ENCODE measurements at places on chromosomes 2 and 18.

GRCh38 chr2:147542351-147542750, 302.5 kb upstream of the ACVR2A start:
- DNase-seq: no peak

DNA sequence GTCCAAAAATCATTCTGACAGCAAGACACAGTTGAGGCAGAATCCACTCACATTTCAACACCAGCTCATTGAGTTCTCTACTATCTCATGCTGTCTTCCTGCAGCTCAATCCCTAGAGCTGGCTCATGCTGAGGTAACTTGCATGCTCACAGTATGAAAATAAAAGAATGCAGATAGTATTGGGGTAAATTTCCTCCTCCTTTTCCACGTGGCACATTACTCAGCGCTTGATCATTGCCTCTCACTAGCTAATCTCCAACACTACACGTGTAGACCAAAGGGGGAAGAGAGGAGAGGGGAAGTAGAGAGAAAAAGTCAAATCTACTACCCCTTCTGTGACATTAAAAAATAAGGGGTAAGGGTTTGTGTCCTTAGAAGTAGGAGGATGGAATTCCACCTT, 300.6 kb downstream of the AFF3 start:
- DNase-seq: no peak

DNA sequence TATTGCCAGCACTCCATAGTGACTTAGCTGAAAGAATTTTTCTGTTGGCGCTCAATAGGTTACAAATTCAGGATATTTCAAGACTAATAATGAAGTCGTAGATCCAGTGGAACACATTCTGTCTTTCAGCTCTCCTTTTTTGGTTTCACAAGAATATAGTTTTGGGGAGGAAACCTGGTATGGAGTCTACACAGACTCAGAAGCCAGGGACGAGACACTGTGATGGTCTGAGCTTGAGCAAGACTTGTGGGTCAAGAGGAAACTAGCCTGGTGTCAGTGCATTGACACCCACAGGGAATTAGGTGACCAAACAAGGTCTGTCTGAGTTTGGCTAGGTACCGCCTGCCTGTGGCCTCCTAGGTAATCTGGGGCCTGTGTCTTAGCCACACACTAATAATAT, 26.9 kb downstream of the ARL4C start:
- no peak for DNase-seq

GRCh38 chr2:99698896-99699295, 209.1 kb upstream of the REV1 start:
- no peak for DNase-seq

- no peak for DNase-seq
Observed at GRCh38 chr2:38596229-38596628, 6.5 kb downstream of the HNRNPLL start.

GRCh38 chr2:192026825-192027120, 168.0 kb downstream of the TMEFF2 start:
- no peak for DNase-seq

DNA sequence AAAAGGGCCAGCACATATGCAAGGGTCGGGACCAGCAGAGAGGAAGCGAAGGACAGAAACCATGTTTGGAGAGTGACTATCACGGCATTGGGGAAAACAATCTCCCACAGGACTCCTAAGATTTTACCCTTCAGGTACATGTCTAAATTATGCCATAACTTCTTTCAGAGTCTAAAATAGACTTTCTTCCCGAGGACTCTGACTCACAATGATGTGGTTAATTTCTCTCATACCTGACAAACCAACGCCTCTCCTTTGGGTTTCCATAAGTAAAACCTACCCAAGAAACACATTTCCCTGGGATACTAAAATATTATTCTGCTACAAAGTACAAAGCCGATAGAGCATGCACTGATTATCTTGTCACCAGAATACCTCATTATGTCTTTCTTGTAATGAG, 127.8 kb upstream of the NETO1 start:
- DNase-seq: no peak

DNA sequence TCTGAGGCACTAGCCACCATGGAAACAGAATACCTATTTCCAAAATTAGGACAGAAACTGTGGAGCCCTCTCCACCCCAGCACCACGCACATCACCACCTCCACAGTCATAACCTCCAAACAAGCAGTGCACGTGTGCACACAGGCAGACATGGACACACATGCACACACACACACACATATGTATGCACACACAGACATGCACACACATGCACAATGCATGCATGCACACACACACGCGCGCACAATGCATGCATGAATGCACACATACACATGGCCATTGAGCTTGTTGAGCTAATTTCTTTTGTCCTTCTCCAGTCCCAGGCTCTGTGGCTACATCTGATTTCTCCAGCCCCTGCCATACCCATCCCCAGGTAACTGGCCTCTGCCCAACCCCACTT, 161.6 kb upstream of the EPB41L3 start:
- no peak for DNase-seq

DNA sequence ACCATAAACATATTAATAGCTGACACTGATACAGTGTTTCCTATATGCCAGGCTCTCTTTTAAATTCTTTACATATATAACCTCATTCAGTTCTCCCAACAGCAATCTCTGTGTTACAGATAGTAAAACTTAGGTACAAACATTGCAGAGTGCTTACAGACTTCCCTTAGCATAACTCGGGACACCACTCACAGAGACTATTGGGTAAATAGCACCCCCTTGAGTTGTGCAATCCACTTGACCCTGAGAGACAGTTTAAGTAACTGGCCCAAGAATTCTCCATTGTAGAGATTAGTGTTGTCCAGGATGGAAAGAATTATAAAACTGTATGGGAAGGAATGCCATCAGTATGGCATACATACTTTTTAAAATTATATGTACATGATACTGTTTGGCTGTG, 110.1 kb downstream of the POLE4 start:
- no peak for DNase-seq

- no peak for DNase-seq
Observed at GRCh38 chr2:2672249-2672648, 341.2 kb upstream of the MYT1L start.

DNA sequence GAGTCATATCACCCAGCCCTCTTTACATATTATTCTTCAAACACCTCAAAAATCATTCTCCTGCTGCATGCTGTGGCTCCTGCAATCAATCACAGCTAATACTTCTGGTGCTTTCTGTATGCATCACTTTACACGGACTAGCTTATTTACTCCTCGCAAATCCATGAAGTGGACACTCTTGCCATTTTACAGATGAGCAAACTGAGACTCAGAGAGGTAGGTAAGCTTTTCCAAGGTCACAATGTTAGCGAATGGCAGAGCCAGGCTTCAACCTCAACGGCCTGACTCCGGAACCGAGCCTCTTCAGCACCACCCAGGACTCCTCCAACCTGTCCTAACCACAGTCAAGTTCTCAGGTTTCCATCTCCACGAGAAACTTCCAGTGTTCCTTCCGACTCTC, 36.8 kb downstream of the TCF4 start:
- DNase-seq: no peak

GRCh38 chr18:13521418-13521817, 204.9 kb downstream of the FAM210A start:
- DNase-seq: no peak

GRCh38 chr18:5142131-5142530, 54.9 kb downstream of the AKAIN1 start:
- no peak for DNase-seq

- no peak for DNase-seq
Observed at GRCh38 chr2:46818141-46818621, 97.4 kb downstream of the MCFD2 start.

GRCh38 chr2:29643196-29643595, 278.2 kb downstream of the ALK start:
- no peak for DNase-seq

DNA sequence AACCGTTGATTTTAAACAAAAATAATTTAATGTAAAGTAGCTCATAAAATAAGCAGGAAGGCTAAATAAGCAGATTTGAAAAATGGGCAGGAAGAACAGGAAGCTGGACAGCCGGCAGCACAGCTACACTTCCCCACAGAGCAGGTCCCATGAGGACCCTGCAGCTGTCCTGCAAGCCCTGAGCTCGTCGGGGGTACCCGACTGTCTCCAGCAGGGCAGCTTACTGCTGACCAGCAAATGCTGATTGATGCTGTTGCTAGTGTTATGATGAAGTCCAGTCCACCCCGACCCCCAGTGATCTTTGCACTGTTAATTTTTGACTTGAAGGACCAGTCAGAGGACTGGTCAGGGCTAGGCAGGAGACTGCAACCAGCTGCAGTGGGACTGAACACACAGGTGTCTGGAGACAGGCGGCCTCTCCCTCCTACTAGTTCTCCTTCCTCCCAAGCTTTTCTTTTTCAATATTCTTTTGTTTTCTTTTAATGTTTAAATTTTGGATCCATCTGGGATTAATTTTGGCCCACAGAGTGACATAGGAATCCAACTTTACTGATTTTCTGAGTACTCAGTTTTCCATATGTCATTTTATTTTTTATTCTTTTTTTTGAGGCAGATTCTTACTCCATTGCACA, 27.7 kb downstream of the POLE4 start:
- no peak for DNase-seq

DNA sequence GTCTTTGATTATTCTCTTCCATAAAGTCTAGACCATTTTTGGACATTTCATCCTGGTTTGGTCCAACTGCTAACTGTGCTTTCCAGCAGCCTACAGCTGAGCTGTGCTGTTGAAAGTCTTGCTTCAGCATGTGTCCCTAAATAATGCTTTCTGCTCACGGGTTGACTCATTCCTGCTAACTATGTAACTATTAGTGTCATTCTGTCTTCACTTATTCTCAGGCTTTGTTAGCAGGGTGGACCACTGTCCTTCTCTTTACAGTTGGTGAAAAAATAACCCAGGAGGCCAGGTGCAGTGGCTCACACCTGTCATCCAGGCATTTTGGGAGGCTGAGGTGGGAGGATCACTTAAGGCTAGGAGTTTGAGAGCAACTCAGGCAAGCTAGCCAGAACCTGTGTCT, 8.9 kb downstream of the ADAM23 start:
- DNase-seq: no peak

DNA sequence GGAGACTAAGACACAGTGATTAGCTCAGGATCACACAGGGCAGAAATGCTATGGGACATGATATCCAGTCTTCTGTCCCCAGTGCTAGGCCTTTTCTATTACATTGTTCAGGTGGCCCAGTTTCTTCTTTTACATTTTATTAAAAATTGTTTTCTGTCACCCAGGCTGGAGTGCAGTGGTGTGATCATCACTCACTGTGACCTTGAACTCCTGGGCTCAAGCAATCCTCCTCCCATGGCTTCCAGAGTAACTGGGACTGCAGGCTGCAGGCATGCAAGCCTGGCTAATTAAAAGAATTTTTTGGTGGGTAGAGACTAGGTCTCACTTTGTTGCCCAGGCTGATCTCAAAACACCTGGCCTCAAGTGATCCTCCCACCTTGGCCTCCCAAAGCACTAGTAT, 15.4 kb downstream of the PDK1 start:
- DNase-seq: no peak

- DNase-seq: no peak
Observed at GRCh38 chr2:28439763-28440162, 47.1 kb downstream of the FOSL2 start.

- no peak for DNase-seq
Observed at GRCh38 chr2:88117973-88118372, 9.9 kb downstream of the FABP1 start.

GRCh38 chr18:12397254-12397653, 10.5 kb upstream of the PRELID3A start:
- no peak for DNase-seq

- DNase-seq: no peak
Observed at GRCh38 chr18:42137693-42138375, 182.8 kb downstream of the PIK3C3 start.

DNA sequence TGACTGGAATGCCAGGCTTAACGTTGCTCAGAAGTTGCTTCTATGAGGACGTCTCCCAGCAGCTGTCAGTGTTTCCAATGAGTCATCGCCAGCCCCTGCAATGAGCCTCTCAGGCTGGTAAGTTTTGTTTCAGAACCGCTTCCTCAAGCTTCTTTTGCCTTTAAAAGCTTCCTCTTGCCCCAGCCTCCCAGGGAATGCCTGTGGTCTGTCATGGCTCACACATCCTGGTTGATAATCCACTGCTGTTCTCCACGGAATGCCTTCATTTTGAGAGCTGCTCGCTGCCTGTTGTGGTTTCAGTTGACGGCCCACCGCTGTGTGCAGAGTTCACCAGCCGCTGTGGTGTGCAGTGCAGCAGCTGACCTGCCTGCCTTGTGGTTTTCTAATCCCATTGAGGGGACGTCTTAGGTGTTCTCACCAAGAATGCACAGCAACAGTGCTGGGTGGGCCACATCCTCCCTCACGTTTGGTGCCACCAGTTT, 96.4 kb downstream of the RTP5 start:
- DNase-seq: peak; percentile 67

DNA sequence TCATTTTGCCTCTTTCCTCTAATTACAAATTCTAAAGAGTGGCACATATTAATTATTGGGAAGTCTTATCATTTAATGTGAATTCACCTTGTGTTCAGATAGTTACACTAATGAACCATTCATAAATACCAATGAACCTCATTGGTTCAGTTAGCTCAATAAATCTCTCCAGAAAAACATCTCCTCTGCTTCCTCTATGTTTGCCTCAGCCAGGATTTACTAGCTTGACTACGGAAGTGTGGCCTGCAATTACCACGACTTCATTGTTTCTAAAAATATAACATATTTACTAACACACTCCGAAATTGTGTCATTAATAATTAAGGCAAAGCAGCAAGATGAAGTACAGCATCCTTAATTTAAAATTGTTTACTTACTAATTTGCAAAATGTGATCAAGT, 103.3 kb downstream of the PLA2R1 start:
- no peak for DNase-seq

DNA sequence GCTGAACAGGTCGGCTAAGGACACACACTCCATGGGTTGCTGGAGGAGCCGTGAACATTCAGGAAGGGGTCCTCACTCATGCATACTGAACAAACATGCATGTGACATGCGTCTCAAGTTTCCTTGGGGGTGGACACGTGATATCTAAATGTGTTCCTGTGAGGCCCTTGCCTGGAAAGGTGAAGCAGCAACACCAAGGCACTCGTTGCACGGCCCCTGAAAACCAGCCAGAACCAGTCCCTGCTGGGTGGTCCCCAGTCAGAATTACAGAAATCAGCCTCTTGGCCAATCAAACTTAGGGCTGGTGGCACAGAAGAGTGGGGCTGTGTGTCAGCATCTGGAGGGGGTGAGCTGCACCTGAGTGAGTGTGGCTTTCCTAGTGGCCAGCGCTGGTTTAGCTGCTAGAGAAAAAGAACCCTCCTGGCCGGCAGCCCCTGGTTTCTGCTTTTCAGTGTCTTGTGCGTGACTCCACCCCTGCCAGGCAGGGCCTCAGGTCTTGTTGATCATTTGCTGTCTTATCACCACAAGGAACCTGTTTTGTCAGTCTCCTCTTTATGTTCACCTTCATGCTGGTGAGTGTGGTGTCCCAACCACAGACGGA, 3.2 kb upstream of the AQP12B start:
- DNase-seq: no peak

- no peak for DNase-seq
Observed at GRCh38 chr2:10120877-10121574, 1.5 kb upstream of the RRM2 start.

Measured in SK-N-MC (cell line).